ENCODE measurements at places on chromosomes 13 and 19.
A peak's percentile ranks its signal among the peaks of the same experiment; 100 is the strongest.

GRCh38 chr13:75760131-75761021 is 124.2 kb downstream of the LMO7 start:
- peak; percentile 75 for DNase-seq

- no peak for DNase-seq
Observed at GRCh38 chr19:57807541-57807940, 7.2 kb downstream of the ZNF552 start.

- DNase-seq = no peak
Observed at GRCh38 chr13:23392925-23393645, 40.4 kb downstream of the SACS start.

DNA sequence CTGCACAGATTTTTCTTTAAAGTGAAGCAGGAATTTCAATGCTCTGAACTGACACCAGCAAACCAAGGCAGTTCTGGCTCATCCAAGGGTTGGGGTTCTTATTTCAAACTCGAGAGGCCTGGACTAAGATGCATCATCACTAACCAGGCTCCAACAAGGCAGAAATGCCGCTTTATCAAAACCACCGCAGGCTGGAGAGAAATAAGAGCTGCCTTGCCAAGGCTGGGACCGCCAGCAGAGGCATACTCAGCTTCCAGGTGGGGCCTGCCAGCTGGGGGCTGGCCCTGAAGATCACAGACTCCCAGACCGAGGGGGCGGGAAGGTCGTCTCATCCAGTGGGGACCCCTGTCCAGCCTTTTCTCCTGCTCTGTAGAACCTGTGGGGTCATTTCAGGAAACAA is 37.4 kb upstream of the GAS6 start:
- DNase-seq = no peak

GRCh38 chr13:76822698-76823267 is 63.4 kb downstream of the KCTD12 start:
- no peak for DNase-seq
